ENCODE measurements at places on chromosomes 2 and 18. TPM values are rescaled to one million over a fixed set of nuclear protein-coding genes. Genes with fewer than 3 reads are reported as not detected.

Gene SLC11A1
- 16.4 TPM for total RNA-seq

Gene COL6A3
- 156 TPM for total RNA-seq

Gene LBX2
- total RNA-seq = 3.0 TPM

Gene SCN7A
- total RNA-seq = 2.9 TPM

Gene CCNYL1
- 12.3 TPM for total RNA-seq

Gene ORC4
- 79.6 TPM for total RNA-seq

Gene ERFE
- total RNA-seq = 3.3 TPM

Gene RUFY4
- not detected for total RNA-seq

Gene RAMP1
- 191 TPM for total RNA-seq

Gene CTAGE1
- total RNA-seq = not detected

Gene UXS1
- total RNA-seq = 146 TPM

Gene SKOR2
- not detected for total RNA-seq

Gene RAB6C
- not detected for total RNA-seq

Gene BMP10
- total RNA-seq = not detected

Gene TPO
- total RNA-seq = 52.5 TPM

Gene CXCR1
- not detected for total RNA-seq

Gene LYG1
- not detected for total RNA-seq

Gene SERPINB3
- 0.21 TPM for total RNA-seq

Gene ARHGAP25
- total RNA-seq = 8.3 TPM

Gene POTEC
- not detected for total RNA-seq

Gene NDUFB3
- total RNA-seq = 34.2 TPM

Gene HNMT
- 22.2 TPM for total RNA-seq

Gene REG3A
- total RNA-seq = not detected

Gene MARCO
- total RNA-seq = 28.4 TPM

Gene RETSAT
- total RNA-seq = 20.6 TPM

Gene RAD51AP2
- not detected for total RNA-seq

Gene PLCD4
- total RNA-seq = 1.9 TPM

Gene OTX1
- total RNA-seq = not detected

Gene HDAC4
- total RNA-seq = 65.7 TPM

Gene DNAH6
- not detected for total RNA-seq

Gene UGT1A5
- total RNA-seq = not detected

Gene SLC9A4
- not detected for total RNA-seq

Gene SERPINB13
- not detected for total RNA-seq

Gene TMEM37
- total RNA-seq = 2.3 TPM
